Right hindlimb (tissue), 1 donor: ENCODE measurements at places on chromosomes 1 and 21.

DNA sequence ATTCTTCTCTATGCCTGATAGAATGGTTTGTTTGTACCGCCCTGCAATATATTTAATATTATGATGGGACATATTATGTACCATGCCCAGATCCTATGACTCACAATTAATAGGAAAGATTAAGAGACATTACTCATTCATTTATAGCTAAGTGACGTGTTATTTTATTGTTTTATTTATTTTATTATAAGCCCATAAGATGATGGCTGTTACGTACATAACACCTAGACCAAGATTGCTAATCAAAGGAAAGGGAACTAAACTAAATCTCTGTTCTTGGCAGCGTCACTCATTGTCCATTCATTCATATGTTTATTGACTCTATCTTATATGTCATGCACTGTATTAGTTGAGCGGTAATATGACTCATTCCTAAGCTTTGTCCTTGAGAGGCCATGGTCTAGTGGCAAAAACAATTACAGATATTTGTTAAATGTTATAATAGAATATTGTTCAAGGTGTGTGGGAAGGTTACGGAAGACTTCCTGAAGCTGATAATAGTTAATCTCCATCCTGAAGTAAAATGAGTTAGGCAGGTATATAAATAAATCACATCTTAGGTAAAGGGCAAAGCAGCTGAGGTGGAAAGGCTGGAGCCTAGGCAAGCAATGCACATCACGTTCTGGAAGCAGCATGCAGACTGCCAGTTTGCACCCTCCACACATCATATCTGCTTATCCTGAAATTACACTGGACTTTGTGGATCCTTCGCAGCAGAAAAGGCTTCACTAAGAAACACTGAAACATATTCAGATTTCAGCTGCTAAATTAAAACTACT lies 16.6 kb upstream of the CD55 start:
- no peak for DNase-seq

- no peak for DNase-seq
These were observed 94.4 kb upstream of the KRTAP19-8 start for GRCh38 chr21:31132574-31133242.

- no peak for DNase-seq
These were observed 55.2 kb downstream of the COL6A1 start for GRCh38 chr21:46036696-46037330.

DNA sequence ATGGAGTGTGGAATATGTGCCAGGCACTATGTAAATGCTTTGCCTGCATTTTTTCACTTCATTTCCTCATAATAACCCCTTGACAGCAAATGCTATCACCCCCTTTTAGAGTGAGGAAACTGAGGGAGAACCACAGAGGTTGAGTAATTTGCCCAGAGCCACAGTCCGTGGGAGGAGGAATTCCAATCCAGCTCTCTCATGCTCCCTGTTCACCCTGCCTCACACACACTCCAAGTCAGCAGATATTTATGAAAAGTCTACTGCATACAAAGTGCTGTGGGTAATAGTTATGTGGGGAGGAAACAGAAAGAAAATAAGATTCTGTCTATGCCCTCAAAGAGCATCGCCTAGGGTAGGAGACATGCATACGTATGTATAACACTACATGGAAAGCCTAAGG lies 30.9 kb upstream of the RBM15 start:
- no peak for DNase-seq

DNA sequence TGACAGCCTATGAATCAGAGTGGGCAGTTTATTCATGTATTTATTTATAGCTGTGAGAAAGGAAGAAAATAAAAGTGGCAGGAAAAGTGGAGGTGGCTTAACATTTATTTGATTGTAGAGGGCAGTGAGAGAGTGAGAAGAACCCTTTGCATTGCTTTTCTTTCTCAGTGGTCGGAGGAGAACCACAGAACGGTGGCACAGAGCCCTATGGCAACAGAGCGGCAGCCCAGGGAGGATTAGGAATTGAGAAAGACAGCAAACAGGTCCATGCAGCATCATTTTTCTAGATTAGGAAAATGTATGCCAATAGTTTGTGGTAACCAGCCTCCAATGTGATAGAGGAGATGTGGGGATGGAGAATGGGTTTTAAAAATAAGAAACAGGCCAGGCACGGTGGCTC lies 53.1 kb downstream of the NMNAT2 start:
- no peak for DNase-seq
